ENCODE measurements at places on chromosomes 11 and 22.

GRCh38 chr22:48811885-48812284 lies 1015.8 kb downstream of the BRD1 start:
- no peak for DNase-seq

- DNase-seq = no peak
Measured at GRCh38 chr22:34105461-34106062, 185.3 kb upstream of the LARGE1 start.

GRCh38 chr11:46252373-46252914 lies 25.0 kb upstream of the CREB3L1 start:
- no peak for DNase-seq

GRCh38 chr11:63910675-63911074 lies 6.3 kb downstream of the RCOR2 start:
- no peak for DNase-seq

GRCh38 chr11:116109228-116109627 lies 605.0 kb upstream of the CADM1 start:
- no peak for DNase-seq

GRCh38 chr11:9574622-9575259 lies 1.3 kb downstream of the WEE1 start:
- DNase-seq = no peak

- DNase-seq = peak; percentile 40
Measured at GRCh38 chr11:33545931-33546330, 154.7 kb downstream of the C11orf91 start.

- no peak for DNase-seq
Measured at GRCh38 chr22:44956840-44957767, 52.7 kb downstream of the PHF21B start.

GRCh38 chr22:45980761-45981160 lies 3.8 kb upstream of the WNT7B start:
- no peak for DNase-seq

- no peak for DNase-seq
Measured at GRCh38 chr11:68968306-68969250, 12.2 kb downstream of the MRGPRD start.

GRCh38 chr11:40203606-40204005 lies 1255.8 kb downstream of the LRRC4C start:
- DNase-seq = no peak

DNA sequence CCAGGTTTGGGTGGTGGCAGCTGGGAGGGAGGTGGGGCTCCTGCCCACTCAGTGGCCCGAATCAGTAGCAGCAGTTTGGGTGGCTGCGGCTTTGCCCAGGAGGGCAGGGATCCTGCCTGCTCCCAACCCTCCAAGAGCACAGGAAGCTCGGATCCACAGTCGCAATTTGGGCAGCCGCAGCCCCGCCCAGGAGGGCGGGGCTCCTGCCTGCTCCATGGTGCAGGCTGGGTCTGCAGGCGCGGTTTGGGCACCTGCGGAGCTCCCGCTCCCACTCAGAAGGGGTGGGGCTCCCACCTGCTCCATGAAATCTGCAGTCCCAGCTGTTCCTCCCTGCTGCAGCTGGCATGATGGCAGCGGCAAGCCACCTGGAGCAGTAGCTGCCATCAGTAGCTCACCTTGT lies 38.1 kb upstream of the CALCB start:
- DNase-seq = no peak

GRCh38 chr11:1943977-1944376 lies 3.2 kb upstream of the MRPL23 start:
- DNase-seq = no peak

DNA sequence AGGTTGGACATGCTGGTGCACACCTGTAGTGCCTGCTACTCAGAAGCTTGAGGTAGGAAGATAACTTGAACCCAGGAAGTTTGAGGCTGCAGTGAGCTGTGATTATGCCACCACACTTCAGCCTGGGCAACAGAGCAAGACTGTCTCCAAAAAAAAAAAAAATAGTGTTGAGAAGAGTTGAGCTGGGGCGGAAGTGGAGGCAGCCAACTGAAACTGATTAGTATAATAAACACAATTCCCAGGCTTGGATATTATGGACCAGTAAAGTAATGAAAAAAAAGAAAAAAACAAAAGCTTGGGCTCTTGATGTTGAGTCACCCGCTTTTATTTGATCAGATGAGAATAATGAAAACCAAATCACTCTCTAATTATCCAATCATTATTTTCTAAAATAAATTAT lies 21.0 kb downstream of the LDLRAD3 start:
- no peak for DNase-seq

- no peak for DNase-seq
Measured at GRCh38 chr22:26912655-26913345, 255.4 kb downstream of the MIAT start.

- DNase-seq = no peak
Measured at GRCh38 chr22:32615874-32616564, 141.4 kb downstream of the FBXO7 start.

DNA sequence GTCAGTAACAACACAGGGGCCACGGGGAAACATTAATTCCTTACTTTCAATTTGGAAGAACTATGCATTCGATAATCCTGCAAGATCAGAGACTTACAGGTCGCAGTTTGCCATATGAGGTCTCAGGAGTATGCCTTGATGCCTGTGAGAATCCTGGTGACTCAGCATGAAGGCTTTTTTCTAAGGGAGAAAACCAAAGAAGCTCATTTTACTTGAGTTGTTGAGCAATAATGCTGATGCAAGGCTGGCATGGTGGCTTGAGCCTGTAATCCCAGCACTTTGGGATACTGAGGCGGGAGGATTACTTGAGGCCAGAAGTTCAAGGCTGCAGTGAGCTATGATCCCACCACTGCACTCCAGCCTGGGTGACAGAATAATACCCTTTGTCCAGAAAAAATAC lies 26.6 kb downstream of the ATG16L2 start:
- peak; percentile 73 for DNase-seq

DNA sequence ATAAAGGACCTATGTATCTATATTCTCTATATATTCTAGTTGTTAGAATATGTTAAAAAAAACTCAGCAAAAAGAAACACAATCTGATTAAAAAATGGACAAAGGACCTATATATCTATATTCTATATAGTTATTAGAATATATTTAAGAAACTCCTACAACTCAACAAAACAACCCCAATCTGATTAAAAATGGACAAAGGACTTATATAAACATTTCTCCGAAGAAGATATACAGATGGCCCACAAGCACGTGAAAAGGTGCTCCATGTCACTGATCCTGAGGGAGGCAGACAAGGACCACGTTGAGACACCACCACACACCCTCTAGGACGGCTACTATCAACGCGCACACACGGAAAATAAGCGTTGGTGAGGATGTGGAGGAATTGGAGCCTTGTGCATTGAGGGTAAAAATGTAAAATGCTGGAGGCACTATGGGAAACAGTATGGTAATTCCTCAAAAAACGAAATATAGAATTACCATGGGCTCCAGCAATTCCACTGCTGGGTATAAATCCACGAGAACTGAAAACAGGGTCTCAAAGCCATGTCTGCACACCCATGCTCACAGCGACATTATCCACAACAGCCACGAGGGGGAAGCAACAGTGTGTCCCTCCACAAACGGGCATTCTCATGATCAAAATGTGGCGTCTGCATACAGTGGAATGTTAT lies 22.7 kb downstream of the YPEL1 start:
- no peak for DNase-seq

DNA sequence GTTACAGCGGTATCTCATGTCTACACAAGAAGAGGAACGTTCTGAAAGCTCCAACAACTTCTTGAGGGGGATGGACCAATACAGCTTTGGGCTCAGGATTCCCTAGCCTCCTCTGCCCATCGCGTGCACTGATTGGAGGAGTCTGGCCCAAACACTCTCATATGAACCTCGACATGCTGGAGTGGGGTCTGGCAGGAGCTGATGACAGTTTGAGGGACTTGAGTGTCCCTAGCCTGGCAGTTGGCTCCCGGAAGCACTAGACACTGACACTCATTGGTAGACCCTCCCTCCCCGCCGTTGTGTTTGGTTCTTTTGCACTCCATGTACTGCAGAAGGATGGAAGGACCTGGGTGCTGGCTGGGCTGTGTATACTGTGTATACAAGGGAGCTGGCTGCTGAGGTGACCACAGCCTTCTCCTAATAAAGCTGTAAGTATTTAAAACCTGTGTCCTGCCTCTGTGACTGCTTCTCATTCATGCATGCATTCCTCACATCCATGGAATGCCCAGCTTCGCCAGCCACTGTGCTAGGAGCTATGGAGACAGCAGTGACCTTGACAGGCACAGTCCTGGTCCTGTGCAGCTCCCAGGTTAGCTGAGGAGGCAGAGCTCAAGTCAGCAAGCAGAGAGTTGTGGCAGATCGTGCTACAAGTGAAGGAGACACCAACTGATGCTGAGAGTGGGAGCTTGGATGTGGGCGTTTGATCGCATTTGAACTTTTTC lies 27.9 kb downstream of the ADAMTS15 start:
- no peak for DNase-seq

- DNase-seq = no peak
Measured at GRCh38 chr11:74257959-74258553, 53.4 kb downstream of the P4HA3 start.

DNA sequence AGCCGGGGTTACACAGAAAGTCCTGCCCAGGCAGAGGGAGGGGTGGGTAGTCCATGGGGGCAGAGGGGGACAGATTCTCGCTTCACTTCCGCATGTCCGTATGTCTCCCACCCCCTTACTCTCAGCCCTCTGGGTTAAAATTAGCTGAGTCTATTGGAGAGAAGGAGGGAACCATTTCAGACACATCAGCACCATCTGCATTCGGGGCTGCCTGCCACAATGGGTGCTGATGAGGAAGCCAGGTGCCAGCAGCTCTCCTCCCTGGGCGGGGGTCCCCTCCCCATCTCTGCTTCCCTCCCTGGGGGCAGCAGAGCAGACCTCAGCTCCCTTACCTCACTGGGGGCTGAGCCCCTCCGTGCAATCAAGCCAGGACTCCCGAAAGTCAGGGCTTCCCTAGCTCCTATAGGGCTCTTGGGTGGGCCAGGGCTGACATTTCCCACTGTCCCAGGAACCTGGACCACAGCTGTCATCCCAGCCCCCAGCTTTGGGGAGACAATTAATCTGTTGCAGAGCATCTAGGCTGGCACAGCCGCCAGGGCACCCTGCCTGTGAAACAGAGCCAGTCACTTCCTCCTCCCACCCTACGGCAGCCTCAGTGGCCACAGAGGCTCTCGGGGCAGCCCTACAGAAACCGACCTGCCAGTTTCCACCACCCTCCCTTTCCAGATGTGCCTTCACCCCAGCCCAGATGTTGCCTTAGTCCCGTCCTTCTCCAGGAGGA lies 67.3 kb downstream of the PDE2A start:
- no peak for DNase-seq

- DNase-seq = no peak
Measured at GRCh38 chr11:8168485-8169257, at the start of gene RIC3. Gene RIC3, minus strand, starts transcription at chr11:8169025. Its CDS starts 36 bp downstream, at chr11:8168989.

GRCh38 chr22:33720166-33720878 lies 200.0 kb downstream of the LARGE1 start:
- no peak for DNase-seq
